NCI-H1694 (cell line): ENCODE measurements at places on chromosomes 3 and 15.

DNA sequence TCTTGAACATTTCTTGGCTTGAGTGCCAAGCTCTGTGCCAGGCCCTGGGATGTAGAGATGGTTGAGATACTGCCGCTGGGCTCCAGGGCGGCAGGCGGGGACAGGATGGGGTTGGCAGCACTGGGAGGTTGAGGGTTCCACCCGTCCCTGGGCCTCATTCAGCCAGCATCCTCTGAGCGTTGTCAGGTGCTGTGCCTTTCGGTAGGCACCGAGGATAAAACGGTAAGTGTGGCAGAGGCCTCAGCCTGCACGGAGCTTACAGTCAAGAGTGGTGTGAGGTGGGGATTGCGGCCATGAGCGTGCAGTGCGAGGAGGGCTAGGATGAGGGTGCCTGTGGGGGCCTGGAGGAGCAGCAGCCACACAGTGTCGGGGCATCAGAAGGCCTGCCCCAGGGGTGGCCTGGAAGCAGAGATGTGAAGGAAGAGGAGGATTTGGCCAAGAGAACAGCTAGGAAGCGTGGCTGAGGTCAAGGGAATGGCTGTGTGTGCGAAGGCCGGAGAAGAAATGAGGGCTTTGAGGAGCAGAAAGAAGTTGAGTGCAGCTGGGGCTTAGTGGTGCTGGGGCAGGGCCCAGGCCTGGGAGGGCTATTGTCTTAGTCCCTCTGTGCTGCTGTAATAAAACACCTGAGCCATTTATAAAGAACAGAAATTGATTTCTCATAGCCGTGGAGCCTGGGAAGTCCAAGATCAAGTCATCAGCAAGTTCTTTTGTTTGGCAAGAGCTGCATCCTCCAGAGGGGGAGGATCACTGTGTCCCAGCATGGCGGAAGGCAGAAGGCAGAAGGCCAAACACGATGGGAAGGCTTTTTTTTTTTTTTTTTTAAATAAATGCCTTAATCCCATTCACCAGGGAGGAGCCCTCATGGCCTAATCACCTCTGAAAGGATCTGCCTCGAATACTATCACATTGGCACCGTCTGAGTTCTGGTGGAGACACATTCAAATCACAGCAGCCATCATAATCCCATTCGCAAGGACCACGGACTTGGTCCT, 22.7 kb downstream of the CORO2B start:
- DNase-seq: no peak

DNA sequence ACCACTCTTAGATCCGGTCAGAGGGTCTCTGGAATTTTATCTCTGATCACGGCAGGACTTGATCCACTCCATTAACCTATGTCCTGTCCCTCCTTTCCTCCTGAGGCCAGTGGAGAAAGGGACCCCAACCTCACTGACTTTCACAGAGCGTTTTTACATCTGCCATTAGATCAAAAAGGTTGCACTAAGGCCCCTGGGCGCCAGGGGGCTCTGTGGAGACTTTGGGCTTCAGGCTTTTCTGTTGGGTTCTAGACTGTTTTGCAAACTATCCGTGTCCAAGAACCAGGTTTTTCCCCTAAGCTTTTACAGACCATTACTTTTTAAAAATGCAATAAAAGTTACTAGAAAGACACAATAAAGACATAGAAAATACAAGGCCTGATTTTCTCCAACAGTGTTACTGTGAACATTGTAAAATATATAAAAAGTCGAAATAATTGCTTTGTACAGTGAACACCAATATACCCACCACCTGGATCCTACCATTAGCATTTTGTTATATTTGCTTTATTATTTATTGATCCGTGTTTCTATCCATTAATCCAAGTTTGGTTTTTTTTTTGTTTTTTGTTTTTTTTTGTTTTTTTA, 159.7 kb downstream of the POLR2M start:
- peak; percentile 61 for DNase-seq

- no peak for DNase-seq
Measured at GRCh38 chr3:8573342-8573926, 71.2 kb downstream of the SSUH2 start.

GRCh38 chr15:57463360-57463759, 87.1 kb downstream of the CGNL1 start:
- no peak for DNase-seq

GRCh38 chr3:190983875-190984274, 121.4 kb upstream of the GMNC start:
- no peak for DNase-seq

DNA sequence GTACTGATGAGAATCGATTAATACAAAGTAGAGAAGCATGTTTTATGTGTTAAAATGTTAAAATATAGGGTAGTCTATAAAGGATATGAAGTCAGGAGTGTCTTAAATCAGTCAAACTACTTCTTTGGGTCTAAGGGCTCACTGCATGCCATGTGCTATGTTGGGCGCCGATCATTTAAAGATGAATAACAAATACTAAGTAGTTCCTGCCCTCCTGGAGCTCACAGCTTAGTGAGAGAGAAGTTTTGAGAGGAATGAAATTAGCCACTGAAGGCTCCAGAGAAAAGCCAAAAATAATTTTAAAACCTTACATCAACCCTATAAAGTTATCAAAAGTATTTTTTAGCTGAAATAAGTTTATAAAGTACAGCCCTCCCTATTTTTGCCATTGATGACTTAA, 44.5 kb downstream of the BLM start:
- DNase-seq: no peak

DNA sequence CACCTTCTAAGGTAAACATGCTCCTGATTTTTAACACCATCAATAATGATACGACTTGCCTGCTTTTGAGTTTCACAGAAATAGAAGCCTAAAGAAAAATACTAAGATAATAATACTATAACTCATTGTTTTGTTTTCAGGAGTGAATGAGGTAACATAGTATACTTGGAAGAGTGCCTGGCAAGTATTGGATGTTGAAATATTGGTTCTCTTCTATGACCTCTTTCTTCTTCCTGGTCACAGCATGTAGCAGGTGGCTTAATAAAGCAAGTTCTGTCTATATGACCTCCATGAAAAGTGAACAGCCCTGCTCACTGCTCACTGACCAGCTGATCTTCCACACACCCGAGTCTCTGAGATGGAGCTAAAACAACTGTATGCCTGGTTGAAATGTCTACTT, 312.3 kb upstream of the ONECUT1 start:
- no peak for DNase-seq

DNA sequence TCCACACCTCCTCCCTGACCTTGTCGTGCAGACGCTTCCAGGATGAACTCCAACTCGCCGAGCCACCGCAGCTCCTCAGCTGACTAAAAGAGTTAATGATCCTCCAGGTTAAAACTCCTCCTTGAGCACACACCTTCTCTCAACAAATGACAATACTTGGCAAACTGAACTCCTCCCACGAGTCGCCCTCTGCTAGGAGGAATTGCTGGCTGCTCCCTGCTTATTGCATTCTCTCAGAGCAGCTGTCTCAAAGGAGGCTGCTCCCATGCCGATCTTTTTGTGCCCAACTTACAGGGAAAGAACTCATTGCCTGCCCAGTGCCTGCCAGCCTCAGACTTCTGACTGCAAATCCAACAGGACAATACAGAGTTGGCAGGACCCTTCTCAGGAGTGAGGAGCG, at the start of gene ATP13A4:
Gene ATP13A4, minus strand, starts transcription at position 85 of the 400 bp plus-strand sequence. CDS start 96 bp downstream, outside the sequence.
- DNase-seq: no peak

DNA sequence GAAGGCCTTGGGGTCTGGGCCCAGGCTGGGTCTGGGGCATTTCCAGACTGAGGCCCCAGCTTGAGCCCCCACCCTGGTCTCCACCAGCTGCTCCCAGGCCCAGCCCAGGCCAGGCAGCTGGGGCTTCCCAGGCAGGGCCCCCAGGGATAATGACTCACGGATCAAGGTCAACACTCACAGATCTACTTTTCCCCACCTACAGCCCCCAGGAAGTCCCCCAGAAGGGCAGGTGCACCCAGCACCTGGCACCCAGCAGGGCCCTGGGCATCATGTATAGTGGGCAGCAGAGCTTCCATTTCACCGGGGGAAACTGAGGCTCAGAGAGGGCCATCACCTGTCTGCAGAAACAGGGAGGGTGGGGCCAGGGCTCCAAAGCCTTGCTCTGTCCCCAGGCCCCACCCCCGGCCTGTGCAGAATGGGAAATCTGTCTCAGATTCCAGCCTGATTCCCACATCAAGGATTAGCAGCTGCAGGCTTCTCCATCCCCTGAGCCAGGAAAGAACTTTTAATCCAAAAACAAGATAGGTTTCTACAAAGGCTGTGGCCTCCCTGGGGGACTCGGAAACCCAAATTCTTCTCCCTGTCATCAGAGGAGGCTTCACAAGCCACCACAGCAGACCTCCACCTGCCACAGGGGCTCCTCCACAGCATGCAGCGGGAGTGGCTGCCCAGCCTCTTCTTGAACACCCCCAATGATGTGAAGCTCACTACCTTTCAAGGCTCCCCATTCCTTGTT, 49.8 kb downstream of the IQSEC1 start:
- no peak for DNase-seq

DNA sequence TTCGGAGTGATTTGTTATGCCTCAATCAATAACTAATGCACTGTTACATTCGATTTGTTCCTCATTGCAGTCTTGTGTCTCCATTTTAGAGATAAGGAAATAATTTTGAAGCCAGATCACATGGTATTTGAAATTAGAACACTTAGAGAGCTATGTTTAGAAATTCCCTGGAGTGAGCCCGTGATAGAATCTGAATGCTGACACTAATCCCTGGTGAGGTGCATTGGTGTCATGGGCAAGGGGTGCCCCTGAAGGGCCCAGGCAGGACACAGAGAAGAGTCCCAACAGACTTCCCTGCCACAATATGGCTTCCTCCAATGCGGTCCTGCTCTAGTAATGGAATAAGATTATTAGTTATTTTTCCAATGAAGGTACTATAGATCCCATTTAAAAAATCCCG, 223.0 kb downstream of the NR2F2 start:
- DNase-seq: no peak

DNA sequence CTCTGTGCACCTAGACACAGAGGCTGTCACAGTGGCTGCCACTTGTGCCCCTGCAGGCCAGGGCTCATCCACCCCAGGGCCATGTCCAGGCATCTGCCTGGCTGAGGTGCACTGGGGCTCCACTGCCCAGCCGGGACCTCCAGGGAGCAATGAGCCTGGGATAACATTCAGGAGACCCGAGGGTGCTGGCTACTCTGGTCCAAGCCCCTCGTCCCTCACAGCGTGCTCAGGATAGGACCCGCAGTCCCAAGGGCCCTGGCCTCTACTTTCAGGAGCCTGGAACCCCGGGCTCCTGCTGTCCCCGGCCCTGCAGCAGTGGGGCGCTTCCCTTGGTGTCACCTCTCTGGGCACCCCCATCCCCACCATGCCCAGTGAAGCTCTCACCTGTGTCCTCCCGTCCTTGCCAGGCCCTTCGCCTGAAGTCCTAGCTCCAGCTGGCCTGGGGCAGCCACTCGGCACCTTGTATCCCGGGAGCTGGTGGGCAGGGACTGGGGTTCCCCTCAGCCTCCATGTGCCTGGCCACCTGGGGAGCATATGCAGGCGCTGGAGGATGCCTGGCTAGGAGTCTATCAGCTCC, 157.8 kb downstream of the NSMCE3 start:
- DNase-seq: no peak

GRCh38 chr3:196932600-196932999, 9.7 kb downstream of the NCBP2 start:
- no peak for DNase-seq

DNA sequence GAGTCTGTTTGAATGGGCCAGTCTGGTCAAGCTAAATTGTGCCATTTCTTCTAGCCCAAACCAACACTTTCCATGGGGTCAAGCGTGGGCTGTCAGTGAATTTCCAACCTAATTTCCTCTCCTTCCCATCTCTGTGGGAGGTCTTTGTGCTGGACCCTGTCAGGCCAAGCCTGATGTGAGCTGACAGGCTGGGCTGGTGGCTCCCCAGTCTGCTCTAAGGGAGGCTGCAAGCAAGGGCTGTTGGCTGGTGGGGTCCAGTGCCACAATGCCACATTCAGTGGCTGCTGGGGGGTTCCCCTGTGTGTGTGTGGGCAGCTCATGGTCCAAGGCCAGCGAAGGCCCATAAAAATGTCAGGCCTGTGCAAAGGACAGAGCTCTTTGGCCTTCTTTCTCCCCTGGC, 216.1 kb downstream of the OPA1 start:
- no peak for DNase-seq

- DNase-seq: no peak
Measured at GRCh38 chr3:134326126-134326525, 48.1 kb downstream of the AMOTL2 start.

DNA sequence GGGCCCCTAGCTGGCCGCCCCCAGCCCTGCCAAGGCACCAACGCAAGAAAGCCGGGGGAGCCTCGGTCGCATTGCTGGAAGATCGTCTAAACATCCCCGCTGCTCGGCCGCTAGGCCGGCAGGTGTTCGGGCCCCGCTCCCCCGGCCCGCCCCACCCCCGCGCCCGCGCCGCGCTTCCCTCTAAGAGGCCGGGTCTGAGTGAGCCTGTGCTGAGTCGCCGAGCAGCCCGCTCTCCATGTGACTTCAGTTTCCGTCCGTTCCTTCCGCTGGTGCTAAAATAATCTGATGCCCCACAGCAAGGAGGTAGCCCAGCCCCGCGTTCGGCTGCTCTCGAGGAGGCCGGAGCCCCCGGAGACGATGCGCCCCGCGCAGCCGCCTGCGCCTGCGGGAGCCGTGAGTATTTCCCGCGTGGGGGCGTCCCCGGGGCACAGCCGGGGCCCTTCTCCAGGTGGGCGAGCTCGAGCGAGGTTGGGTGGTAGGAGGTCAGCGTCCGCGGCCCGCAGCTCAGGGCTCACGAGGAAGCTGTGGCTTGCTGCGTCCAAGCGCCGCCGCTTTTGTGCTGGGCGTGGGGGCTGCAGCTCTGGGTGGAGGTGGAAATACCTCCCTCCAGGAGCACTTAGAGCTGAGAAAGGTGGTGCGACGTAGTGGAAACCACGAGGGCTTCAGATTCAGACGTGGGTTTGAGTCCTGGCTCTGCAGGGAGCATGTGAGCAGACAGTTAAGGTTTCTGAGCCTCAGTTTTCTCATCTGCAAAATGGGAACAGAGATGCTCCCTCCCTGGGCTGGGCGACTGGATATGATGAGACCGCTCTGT, at the start of gene NRROS:
Gene NRROS, plus strand, starts transcription at position 212 of the 814 bp plus-strand sequence. CDS start 14,846 bp downstream, outside the sequence.
- DNase-seq: no peak

DNA sequence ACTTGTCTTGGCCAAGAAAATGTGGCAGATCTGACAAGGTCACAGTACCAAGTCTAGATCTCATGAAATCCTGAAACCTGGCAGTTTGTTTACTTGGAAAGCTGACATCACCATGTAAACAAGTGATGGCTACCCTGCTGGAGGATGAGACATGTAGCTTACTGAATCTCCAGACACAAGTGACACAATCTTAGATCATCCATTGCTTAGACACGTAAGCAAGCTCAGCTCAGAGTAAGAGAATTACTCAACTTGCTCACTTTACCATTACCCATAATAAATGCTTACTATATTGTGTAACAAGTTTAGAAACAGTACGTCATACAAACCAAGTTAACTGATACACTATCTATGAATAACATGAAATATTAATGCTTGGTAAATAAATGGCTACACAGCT, 263.8 kb downstream of the TBC1D5 start:
- no peak for DNase-seq
